ENCODE measurements at places on chromosomes 11 and 22.

DNA sequence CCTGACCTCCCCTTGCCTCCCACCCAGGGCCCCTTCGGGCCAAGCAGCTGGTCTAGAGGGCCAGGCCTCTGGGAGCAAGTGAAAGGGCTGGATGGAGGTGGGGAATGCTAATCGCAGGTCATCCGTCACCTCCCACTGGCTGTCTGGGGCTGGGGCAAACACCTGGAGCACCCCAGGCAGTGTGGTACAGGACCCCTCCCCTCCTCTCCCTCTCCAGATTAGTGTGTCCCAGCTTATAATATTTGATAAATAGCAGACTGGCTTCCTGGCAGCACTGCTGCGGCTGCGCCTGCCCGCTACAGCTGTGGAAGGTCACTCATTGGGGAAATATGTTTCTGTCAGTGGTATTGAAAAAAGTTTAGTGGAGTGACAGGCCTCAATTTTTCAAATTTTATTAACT, 90.7 kb upstream of the PHOX2A start:
- DNase-seq, result no peak

- no peak for DNase-seq
These were observed 94.5 kb downstream of the ZC3H12C start for GRCh38 chr11:110187731-110188130.

DNA sequence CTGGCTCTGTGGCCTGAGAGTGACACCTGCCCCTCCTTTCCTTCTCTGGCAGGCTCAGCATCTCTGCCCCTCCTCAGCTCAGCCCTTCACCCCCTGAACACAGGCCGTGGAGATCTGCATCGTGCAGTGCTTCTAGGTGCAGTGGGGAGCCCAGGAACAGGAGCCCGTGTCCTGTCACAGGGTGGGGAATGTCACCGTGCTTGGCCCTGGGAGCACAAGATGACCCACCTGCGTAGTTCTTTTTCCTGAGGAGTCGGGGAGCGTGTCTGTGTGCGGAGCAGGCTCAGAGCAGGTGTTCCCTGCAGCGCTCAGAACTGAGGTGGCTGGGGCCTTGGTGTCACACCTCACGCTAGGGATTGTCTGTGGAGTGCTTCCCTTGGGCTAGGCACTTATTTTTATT, 10.6 kb downstream of the TBC1D22A start:
- no peak for DNase-seq

- DNase-seq, result no peak
These were observed 142.9 kb downstream of the CCDC81 start for GRCh38 chr11:86517557-86517956.

GRCh38 chr11:61378713-61379313, 13.6 kb upstream of the TMEM216 start:
- DNase-seq, result no peak

DNA sequence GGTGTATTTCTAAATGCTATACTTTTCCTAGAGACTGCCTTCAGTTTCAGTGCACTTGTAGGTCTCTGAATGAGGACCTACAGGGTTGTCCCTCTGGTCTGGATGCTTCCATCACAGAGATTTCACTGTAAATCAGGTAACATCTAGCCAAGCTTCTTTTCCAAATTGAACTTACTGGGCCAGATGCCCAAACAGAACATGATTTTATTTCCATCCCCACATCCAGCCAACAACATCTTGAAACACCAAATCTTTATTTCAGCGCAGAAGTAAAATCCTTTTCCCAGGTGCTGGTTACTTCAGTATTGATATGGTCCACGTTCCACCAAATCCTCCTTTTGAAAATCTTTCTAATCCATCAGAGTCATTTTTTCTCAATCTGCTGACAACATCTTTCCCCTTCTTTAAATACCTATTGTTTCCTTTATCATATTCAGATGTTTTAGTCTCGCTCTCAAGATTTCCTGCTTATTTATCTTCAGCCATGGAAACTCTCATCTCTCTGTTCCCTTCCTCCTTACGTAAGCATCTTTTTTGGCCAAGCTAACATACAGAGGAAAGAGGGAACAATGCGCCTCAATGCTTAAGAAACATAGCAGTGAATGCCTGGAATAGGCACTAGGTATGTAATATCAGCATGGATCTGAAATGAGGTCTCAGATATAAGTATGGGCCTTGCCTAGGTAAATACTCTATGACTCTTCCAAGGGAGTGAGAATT, 201.2 kb upstream of the MTNR1B start:
- DNase-seq, result no peak

GRCh38 chr11:30257058-30257457, 26.2 kb downstream of the FSHB start:
- DNase-seq, result no peak

DNA sequence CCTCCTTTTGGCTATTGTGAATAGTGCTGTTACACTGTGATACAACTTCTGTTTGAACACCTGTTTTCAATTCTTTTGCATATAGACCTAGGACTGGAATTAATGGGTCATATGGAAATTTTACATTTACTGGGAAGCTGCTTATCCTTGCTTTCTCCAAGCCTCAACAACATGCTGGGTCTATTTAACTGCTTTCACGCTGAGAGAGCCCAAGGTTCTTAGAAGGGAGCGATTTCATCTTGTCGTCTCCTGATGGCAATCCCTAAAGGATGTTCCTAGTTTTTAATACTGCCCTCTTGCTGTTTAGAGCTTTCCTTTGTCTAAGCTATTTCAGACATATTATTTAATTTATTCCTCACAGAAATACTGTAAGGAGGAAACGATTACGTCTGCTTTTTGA, 15.5 kb downstream of the IRAG1 start:
- no peak for DNase-seq

DNA sequence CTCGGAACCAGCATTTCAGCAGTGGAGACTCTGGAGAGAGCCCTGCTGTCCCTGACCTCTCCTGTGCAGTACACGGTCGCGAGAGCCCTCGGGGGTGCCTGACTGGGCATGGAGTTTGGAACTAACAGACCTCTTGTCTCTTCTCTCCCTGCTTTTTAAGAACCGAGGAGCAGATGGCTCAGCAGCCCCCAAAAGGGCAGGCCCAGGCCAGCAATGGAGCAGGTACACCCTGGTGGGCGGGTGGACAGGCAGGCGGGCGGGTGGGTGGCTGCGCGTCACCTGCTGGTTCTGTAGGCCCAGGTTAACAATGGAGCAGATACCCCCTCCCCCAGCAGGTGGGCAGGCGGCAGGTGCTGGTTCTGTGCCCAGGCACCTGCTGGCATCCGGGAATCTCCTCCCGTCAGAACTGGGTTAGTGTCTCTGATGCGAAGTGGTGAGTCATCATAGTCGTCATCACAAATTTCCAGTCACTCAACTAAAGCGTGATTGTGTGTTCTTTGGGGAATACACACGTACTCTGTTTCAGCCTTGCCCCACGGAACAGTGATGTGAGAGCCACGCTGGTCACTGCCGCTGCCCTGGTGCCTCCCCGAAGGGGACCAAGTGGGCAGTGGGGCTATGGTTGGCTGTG, 41.1 kb downstream of the GRAMD4 start:
- no peak for DNase-seq

GRCh38 chr11:104015649-104016415, 20.6 kb upstream of the DDI1 start:
- DNase-seq, result no peak

DNA sequence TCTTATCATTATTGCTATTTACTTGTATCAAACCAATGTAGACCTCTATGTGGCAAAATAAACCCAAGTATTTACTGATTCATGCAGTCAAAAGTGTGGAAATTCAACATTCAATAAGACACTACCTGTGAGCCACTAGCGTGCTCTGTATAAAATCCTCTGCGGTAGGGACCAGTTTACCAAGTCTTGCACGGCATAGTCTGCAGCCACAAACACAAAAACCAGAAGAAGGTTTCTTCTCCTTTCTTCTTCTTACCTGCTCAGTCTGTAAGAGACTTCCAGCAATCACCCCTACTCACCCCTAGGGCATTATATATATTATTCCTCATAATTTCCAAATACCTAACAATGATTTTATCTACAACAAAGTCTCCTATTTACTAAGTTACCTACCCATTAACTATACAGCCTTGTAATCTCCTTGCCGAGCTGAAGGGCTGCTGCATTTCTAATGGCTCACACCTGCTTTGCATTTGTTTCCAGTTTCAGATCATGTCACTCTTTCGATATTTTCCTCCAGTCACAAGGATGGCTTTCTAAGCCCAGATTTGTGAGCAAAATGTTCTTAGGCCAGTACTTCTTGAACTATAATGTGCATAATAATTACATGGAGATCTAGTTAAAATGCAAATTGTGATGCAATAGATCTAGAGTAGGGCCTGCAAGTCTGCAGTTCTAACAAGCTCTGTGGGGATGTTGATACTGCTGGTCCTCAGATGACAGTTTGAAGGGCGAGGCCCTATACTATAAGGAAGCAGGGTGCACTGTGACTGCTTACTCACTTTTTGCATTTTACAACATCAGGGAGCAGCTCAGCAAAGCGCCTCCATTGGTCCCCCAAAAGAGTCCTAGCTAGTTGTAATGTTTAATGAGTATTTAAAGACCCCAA, 191.9 kb upstream of the DDI1 start:
- DNase-seq, result no peak

DNA sequence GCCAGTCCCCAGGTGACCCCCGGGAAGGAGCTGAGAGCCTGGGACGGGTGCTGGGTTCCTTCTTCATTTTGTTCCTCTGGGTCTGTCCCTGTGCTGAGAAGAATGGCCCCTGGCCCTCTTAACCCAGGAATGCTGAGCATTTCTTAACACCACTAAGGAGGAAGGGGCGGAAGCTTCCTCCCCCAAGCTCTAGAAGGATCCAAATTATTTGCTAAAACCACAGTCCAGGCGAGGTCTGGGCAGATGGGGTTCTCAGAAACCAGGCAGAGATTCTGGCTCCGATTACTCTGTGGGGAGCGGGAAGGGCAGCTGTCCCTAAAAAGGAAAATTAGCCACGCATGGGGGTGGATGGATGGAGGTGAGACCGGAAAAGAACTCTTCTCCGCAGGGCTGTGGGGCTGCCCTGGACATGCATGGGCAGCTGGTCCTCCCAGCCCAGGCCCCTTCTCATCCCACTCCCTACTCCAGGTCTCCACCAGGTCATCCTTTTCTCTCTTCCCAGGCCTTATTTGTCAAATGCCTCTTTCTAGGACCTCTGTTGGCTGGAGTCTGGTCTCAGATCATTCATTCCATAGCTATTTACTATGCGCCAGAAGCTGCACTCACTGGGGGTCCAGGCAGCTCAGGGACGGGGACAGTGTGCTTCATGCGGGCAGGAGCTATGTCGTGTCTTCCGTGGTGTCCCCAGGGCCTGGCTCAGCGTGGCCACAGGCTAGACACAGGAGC, 45.0 kb upstream of the MYH9 start:
- no peak for DNase-seq

- no peak for DNase-seq
These were observed 96.3 kb downstream of the KCNQ1 start for GRCh38 chr11:2540992-2541680.

DNA sequence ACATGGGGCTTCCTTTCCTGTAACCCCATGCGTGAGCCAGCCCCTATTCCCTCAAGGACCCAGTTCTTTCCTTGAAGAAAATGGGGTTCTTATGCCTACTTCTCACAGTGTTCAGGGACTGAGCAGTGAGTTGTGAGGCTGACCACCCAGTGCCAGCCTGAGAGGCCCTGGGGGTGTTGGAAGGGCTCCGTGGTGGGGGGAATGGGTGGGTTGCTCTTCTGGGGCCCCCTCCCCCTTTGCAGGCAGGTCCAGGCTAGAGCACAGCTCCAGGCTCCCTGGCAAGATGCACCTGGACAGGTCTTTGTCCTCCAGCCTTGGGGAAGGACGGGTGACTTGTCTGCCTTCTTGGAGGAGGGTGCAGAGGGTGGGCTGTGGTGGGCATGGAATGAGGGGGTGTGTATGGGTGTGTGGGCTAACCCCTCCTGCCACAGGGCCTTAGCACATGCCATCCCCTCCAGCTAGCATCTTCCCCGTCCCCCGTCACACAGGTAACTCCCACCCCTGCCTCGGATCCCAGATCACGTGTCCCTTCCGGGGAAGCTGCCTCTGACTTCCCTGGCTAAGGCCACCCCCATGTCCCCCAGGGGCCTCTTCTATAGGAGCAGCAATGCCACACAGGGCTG, 64.6 kb downstream of the MYEOV start:
- no peak for DNase-seq

DNA sequence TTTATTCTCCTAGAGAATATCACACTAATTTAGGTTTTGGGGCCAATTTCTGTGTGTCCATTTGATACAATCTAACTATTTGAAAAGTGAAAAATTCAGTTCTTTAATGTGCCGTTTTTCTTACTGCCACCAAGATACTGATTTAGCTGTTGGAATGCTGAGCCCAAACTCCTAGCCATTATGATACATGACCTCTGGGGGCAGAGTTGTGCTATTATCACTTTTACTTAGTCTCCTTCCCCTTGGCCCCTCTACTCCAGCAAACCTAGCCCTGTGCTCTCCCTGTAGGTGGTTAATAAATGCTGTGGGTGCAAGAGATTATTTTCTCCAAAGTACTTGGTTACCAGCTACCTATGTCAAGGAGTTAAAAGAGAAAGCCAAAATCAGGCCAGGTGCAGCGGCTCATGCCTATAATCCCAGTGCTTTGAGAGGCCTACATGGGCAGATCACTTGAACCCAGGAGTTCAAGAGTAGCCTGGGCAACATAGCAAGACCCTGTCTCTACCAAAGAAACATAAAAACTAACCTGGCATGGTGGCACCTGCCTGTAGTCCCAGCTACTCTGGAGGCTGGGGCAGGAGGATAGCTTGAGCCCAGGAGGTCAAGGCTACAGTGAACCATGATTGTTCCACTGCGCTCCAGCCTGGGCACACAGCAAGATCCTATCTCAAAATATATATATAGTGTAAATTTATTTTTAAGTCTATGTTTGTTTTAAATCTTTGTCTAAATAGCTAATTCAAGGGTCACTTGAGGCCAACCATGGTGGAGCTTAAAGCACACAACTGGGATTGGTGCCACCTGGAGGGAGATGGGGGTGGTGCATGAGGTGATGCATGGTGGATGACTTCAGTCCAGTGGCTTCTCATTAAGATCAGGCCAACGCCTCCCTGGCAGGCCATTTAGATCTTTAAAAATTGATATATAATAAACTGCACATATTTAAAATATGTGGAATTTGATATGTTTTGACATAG, 193.2 kb upstream of the PLET1 start:
- no peak for DNase-seq

DNA sequence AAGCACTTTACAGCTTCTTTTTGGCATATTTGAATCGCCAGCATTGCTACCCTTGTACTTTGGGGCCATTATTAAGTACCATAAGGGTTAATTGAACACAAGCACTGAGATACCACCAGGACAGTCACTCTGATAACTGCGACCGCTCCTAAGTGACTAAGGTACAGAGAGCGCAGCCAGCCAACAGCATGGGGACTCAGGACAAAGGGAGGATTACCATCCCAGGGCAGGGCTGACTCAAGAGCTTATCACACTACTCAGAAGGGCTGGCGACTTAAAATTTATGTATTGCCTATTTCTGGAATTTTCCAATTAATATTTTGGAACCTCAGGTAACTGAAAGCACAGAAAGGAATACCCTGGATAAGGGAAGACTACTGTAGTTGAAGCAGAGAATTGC, 479 bp downstream of the ZNF280A start:
- DNase-seq, result no peak

GRCh38 chr11:29584342-29584741, 432.5 kb downstream of the KCNA4 start:
- DNase-seq, result no peak

GRCh38 chr11:127458561-127458960, 458.0 kb upstream of the KIRREL3 start:
- no peak for DNase-seq

Data from cerebellar nuclear complex (tissue), 1 donor.